ENCODE measurements at places on chromosomes 7 and 10.

DNA sequence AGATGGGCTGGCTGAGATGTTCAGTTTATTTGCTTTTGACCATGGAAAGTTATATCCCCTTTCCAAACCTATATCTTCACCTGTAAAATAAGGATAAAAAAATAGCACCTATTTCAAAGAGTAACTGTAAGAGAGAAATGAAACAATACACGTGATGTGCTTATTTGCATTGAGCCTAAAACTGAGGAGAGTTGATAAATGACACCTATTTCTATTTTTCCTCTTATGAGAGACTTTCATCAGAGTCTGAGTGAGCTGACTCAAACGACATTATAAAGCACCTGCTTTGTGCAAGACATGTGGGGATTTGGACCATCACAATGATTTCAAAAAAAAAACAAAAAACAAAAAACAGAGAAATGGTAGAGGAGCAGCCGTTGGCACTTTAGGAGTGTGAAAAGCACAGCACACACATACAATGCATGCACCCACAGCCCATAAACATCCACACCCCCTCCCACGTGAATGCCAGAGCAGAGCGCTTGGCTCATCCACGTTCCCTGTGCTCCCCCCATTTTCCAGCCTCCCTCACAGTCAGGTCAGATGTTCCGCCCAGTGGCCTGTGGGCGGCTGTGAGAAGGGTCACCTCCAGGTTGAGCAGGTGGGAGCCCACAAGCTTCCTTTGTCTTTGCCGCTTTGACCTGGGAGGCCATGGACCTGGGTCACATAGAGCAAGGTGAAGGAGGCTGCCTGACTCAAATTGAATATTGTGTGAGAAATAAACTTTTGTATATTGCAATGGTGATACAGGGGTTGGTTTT, 253.2 kb upstream of the ZNF32 start:
- DNase-seq: no peak

- DNase-seq: no peak
Measured at GRCh38 chr10:19918794-19919193, 102.6 kb downstream of the PLXDC2 start.

GRCh38 chr10:25683344-25683743, 250.7 kb upstream of the MYO3A start:
- DNase-seq: no peak

- no peak for DNase-seq
Measured at GRCh38 chr10:70320751-70321150, 36.9 kb upstream of the NPFFR1 start.

DNA sequence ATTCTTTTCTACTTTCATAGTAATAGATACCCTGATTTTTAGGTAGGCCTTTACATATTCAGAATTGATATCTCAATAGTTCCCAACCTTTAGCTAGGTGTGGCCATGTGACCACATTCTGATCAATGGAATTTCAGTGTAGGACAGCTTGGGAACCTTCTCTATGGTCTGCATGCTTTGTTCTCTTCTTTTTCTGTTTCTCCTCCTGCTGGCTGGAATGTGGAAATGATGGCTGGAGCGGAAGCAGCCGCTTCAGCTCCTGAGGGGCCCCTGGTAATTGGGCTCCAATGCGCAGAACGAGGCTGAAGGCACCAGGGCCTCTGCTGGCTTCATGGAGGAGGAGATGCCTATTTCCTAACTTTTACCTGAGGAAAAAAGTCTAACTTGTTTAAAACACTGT, 152.6 kb downstream of the ZMYND11 start:
- no peak for DNase-seq

DNA sequence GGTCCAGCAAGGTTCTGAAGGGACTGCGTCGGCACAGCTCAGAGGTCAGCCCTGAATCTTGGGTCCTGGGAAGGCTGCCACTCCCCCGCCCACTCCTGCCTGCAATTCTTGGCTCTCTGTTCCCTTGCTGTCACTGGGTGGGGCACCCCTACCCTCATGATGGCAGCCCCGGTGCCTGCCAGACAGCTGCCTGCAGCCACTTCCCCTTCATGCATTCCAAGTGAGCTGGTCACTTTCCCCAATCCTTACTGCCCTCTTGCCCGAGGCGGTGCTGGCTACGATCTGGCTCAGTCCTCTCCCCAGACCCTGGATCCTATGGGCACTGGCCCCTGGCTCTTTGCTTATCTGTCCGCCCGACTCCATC, 14.2 kb downstream of the MYL10 start:
- DNase-seq: no peak

DNA sequence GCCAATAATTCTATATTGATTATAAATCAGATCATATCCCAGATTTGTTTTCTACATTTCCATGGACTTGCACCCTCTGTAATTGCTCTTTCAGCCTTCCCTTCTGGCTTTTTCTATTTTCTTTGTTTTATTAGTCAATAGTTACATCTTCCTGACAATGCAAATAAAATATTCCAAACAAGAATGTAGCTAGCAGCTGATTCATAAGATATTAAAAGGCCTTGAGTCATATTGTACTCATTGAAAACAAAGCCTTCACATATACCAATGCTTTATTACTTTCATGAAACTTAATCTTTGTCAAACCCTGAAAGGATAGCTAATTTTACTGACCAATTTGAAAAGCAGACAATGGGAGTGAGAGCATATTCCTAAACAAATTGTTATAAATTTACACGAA, 10.7 kb upstream of the SFMBT2 start:
- no peak for DNase-seq

- DNase-seq: no peak
Measured at GRCh38 chr7:102918845-102919244, 6.0 kb downstream of the LRRC17 start.

DNA sequence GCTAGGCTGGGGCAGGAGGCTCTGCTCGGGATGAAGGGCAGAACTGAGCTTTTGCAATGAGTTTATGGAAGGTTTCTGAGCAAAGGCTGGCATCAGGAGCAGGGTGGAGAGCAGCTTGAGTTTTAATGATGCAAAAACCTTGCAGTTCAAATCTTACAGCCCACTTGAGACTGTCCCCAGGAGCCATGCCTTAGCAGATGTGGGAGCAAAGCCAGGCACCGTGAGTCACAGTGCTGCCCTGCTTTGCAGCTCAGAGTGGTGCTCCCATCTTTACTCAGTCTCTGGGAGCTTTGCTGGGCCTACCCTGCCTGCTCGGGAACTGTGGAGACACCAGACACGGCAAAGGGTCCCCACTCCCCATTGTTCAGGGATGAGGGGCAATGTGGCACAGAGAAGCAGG, 122.4 kb upstream of the NPS start:
- DNase-seq: no peak

GRCh38 chr10:60260321-60260720, 129.4 kb downstream of the ANK3 start:
- no peak for DNase-seq

GRCh38 chr10:127926455-127926854, 19.6 kb downstream of the PTPRE start:
- DNase-seq: no peak

- DNase-seq: no peak
Measured at GRCh38 chr10:113879691-113880090, 25.2 kb downstream of the NHLRC2 start.

- no peak for DNase-seq
Measured at GRCh38 chr7:150524018-150524417, 9.3 kb downstream of the GIMAP7 start.

DNA sequence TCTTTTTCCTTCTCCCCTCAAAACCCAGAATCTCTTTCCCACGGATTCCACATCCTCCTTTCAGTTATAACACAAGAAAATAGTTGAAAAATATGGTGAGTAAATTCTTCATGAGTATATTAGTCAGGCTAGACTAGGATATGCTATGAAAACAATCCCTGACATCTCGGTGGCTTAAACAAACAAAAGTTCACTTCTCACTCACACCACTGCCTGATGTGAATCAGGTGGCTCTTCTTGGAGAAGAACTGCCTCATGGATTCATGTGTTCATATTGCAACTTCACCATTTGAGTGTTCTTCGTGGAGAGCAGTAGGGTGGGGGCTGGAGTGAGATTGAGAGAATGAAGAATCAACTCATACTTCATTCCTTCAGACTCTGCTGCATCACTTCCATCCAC, 204.1 kb downstream of the PHF14 start:
- DNase-seq: no peak

DNA sequence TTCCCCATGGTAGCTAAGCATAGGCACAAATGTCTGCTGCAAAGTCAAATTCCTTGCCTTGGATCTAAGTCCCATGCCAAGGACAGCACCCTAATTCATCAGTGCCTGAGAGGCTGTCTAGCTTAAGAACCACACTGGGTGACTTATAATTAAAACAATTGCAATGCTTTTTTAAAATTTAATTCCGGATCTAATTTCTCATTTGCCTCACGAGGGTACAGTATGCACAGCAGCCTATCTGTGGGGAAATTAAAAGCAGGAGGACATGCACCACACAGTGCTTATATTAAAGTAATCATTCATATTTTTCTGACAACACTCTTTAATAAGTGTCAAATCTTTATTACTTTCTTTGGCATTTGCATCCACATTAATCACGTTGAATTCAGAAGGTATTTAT, 378.8 kb downstream of the GPAM start:
- DNase-seq: no peak

Data from stimulated activated CD8-positive, alpha-beta memory T cell treated with anti-CD3 and anti-CD28 coated beads, Interleukin-4, amount 100 ng/mL, for 4 hours (primary cell).